ENCODE measurements at places on chromosomes 11 and 22.

DNA sequence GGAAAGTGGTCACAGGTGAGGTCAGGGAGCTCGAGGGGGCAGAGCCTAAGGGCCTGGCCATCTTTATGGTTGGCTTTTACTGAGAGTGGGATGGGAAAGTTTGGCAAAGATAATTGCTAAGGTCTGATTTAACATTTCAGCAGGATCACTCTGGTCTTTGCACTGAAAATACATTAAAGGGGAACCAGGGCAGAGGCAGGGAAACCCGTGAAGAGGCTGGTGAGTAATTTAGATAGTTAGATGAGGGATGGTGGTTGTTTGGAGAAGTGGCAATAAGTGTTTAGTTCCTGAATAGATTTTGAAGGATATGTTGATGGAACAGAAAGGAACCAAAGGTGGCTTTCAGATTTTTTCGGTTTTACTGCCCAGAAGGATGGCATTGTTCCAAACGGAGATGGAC, 50.8 kb downstream of the SCN3B start:
- no peak for DNase-seq

DNA sequence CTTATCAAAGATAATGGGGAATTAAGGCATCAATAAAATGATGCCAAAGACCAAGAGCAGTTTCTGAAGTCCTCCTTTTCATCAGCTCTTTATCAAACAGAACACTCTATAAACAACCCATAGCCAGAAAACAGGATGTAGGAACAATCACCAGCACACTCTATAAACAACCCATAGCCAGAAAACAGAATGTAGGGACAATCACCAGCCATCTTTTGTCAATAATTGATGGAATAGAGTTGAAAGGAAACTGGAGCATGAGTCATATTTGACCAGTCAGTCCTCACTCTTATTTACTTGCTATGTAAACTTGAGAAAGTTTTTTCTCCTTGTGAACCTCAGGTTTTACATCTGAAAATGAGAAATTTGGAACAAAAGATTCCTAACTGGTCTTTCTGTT, 10.0 kb downstream of the MS4A2 start:
- DNase-seq = no peak

- DNase-seq = peak; percentile 13
These were observed 3.7 kb upstream of the PLAAT4 start for GRCh38 chr11:63532799-63533475.

DNA sequence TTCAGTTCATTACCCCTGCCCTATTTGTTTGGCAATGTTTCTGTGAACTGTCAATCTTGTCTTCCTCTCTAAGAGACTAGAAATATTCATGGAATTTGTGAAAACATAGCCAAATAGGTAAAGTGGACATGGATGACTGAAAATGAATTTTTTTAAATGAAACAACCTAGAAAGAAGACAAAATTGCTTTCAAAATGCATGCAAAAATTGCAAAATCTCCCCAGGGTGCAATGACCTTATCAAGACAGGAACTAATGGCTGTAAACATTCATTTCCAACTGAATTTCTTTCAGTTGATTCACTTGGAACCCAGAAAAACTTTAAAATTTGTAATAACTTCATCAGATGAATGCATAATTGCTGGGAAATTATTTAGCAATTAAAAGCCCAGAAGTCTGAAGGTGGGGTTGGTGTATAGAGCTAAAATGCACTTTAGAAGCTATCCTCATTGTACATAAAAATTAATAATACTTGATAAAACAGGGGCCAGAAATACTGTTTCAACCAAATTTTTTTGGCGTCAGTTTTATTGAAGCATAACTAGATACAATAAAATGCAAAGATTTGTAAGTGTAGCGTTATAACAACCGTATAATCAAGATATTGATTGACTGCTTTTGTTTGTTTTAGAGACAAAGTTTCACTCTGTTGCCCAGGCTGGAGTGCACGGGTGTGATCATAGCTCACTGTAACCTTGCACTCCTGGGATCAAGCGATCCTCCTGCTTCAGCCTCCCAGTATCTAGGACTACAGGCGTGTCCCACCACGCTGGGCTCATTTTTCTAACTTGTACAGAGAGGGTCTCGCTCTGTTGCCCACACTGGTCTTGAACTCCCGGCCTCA, 27.6 kb upstream of the SLC35C1 start:
- no peak for DNase-seq

- no peak for DNase-seq
These were observed 4.1 kb downstream of the TSPAN32 start for GRCh38 chr11:2305788-2306451.

DNA sequence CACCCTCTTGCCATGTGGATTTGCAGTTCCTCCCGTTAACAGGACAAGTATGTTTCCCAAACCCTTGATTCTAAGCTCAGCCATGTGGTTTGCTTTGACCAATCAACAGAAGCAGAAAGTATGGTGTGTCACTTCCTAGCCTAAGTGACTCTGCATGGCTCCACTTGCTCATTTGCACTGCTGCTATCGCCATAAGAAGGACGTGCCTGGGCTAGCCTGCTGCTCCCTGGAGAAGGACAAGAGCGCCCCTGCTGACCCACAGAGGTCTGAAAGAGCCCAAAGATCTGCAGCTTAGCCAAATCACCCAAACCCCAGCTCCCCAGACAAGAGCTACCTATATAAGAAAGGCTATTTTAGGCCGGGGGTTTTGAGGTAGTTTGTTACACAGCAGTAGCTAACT, 18.0 kb downstream of the TBRG1 start:
- DNase-seq = no peak

- DNase-seq = no peak
These were observed 389.9 kb upstream of the KIRREL3 start for GRCh38 chr11:127390465-127390864.

DNA sequence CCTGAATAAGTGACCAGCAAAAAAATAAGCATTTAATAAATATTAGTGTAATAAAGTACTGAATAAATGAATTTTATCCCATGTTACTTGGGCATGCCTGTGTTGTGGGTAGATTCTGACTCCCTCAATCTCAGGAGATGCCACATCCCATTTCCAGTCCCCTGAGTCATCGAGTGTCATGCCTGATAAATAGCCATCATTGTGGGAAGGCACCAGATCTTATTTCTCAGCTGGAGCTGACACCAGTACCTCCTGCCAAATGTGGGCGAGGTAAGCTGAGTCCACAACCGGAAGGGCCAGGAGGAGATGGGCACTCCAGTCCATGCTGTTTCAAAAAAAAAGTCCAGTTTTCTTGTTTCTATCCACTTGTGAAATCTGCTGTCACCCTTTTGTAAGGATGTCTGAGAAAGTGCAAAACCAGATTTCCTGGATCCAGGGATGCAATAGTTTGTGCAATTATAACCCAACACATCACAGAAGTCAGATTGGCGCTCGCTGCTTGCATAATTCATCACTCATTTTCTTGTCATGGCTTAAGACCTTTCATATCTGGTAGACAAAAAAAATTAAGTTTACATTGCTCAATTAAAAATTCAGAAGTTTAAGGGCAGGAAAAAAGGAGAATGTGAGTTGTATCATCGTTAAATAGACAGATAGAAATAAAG, 311.6 kb downstream of the MIAT start:
- DNase-seq = no peak

DNA sequence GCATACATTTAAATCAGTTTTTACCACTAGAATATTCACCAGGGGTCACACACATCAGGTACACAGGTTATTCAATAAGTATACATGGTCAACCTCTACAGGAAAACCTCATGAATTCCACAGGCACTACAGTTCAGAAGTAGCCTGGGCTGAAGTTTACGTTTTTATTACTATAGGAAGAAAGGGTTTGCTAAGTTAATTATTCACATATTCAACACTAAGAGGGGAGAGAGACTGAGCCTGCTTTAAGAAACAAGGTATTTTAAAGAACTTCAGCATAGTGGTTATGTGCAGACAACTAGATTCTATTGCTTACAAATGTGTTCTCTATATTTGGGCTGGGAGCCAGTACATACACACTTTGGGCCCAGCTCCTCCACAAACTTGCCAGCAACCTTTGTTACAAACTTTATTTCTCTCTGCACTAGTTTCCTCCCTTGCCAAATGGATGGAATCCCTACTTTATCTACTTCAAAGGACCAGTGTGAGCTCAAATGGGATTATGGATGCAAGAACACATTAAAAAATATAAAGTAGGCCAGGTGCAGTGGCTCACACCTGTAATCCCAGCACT, 31.9 kb downstream of the IL18BP start:
- DNase-seq = no peak

- DNase-seq = no peak
These were observed 51.6 kb upstream of the NFRKB start for GRCh38 chr11:129946965-129947364.

DNA sequence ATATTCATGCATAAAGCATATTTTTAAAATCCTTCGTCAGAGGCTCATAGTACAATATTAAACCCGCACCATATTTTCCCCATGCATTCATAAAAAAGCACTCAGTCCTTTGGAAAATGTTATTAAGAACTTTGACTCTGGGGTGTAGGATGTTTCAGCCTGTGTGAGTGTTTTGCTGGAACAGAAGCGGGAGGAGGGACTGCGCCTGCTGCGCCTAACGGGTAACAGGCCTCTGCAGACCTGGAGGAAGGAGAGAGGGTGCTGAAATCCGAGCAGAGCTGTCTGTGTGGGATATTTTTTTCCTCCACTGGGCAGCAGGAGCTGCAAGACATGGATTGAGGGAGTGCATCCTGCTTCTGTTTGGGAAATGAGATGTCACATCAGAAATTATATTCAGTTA, 483.0 kb downstream of the BRD1 start:
- no peak for DNase-seq

GRCh38 chr11:65565624-65566453, 4.4 kb upstream of the ZNRD2 start:
- DNase-seq = no peak

DNA sequence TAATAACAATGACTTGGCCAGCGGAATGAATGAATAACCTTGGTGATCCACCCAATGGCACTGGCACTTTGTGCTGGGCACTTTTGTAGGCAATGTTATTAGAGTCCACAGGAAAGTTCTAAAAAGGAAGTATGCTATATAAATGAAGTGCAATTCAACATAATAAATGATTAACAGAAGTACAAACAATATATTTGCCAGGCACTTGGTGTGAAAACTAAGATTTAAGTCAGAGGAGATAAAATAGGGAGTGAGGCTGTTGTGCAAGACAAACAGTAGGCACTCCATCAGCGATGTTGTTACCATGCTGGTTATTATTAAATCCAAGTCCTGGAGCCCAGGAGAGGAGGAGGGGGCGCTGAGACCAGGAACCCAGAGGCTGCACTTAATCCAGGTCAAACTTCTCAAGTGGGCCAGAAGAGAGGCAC, 173.8 kb downstream of the LARGE1 start:
- no peak for DNase-seq

GRCh38 chr11:132535830-132536229, 996.5 kb downstream of the OPCML start:
- no peak for DNase-seq

DNA sequence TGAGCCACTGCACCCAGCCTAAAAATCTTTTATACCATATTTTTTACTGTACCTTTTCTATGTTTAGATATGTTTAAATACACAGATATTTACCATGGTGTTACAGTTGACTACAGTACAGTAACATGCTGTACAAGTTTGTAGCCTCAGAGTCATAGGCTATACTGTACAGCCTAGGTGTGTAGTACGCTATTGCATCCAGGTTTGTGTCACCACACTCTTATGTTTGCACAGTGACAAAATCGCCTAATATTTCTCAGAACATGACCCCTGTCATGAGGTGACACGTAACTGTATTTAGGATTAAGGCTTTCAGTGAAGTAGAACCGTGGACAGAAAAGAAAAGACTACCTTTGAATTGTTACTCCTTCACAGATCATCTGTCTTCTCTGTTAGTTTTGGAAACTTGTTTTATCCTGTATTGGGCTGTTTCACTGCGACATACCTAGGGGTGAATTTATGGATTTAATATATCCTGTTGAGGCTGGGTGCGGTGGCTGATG, 83.8 kb downstream of the ZNRF3 start:
- DNase-seq = no peak
